ENCODE measurements at places on chromosomes 6 and 20. TPM values are rescaled to one million over a fixed set of nuclear protein-coding genes. Genes with fewer than 3 reads are reported as not detected.
A peak's percentile ranks its signal among the peaks of the same experiment; 100 is the strongest.

Gene PPP1R11
- total RNA-seq, result 43.9 TPM

DNA sequence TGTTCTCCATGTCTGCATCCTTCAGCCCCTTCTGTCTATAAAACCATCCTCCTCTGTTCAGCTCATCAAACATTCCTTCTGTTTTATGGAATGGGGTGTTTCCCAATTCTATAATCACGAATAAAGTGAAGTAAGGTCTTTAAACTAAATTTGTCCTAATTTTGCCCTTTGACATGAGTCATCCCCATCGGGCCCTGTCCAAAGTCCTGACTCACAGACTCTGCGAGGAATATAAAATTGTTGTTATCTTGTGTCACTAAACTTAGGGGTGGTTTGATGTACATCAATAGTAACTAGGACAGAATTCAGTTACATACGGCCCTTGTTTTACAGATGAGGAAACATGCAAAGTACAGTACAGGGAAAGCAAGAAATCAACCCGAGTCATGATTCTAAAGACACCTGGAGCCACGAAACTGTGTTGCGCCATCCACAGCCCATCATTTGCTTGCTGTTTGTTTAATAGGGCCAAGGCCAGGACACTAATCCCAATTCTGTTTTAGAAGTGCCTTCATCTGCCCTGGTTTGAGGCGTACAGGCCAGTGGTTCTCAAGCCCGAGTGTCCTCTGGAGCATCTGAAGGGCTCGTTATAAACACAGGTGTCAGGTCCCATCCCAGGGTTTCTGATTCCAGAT, 2.8 kb downstream of the ACSS1 start:
- H3K27ac ChIP-seq, result no peak overlapping the region
- no peak overlapping the region for H3K4me3 ChIP-seq
- no peak for DNase-seq
- peaks cover 19% of the 10 kb centered on the region for H3K4me1 ChIP-seq
- no peaks in the 10 kb centered on the region for H3K36me3 ChIP-seq
- H3K27me3 ChIP-seq, result no peaks in the 10 kb centered on the region

- peak; percentile 1 for DNase-seq
- no peaks in the 10 kb centered on the region for H3K4me1 ChIP-seq
- no peaks in the 10 kb centered on the region for H3K36me3 ChIP-seq
- peak overlapping the region; percentile 84 for H3K27ac ChIP-seq
These were observed 700 bp upstream of the MCUR1 start for GRCh38 chr6:13814938-13815575.

DNA sequence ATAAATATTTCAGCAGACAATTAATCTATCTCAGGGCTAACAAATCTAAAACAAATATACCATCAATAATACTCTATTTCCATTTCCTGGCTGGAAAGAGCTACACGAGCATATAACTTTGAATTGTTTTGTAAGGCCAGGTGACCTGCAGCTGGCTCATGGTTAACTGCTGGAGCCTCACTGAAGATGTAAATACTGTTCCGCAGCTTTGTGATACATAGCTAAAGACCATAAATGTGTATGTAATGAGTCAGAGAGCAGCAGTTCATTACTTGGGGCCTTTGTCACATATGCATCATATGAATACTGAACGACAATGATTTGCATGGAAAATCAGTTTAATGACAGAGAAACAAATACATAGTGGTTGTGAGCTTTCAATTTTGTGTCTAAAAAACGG, 109.4 kb upstream of the CCN2 start:
- H3K27me3 ChIP-seq, result no peaks in the 10 kb centered on the region
- no peaks in the 10 kb centered on the region for H3K36me3 ChIP-seq
- DNase-seq, result peak; percentile 11
- no peak overlapping the region for H3K4me3 ChIP-seq
- no peak overlapping the region for H3K27ac ChIP-seq

GRCh38 chr6:124420116-124420840, 542.0 kb upstream of the RNF217 start:
- H3K4me3 ChIP-seq, result no peak overlapping the region
- no peaks in the 10 kb centered on the region for H3K4me1 ChIP-seq
- no peaks in the 10 kb centered on the region for H3K36me3 ChIP-seq
- no peak for DNase-seq
- no peak overlapping the region for H3K27ac ChIP-seq

DNA sequence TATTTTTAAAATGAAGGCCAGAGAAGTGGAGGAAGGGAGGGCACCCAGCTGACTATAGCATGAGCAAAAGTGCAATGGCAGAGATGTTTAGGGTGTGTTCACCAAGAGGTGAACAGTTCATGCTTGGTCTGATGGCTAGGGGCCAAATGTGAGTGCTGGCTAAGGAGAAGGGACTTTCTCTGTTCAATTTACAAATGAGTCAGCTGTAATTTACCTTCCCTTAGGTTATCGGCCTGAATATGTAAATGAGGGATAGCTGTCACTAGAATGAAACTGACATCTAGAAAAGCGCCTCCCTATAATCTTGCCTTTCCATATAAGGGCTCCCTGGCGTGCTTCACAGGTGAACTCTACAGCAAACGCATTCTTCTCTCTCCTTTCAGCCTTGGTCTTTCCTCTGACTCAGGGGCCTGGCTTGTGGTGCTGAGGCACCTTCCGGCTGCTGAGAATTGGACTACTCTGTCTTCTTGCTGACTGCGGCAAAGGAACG, 114.7 kb upstream of the BACH2 start:
- H3K4me1 ChIP-seq, result no peaks in the 10 kb centered on the region
- H3K27ac ChIP-seq, result no peak overlapping the region
- H3K4me3 ChIP-seq, result no peak overlapping the region
- H3K27me3 ChIP-seq, result no peaks in the 10 kb centered on the region

- no peaks in the 10 kb centered on the region for H3K36me3 ChIP-seq
- H3K27ac ChIP-seq, result peak overlapping the region; percentile 61
- H3K4me3 ChIP-seq, result no peak overlapping the region
- no peaks in the 10 kb centered on the region for H3K27me3 ChIP-seq
- peak; percentile 32 for DNase-seq
These were observed 42.6 kb upstream of the DEK start for GRCh38 chr6:18306977-18307376.

DNA sequence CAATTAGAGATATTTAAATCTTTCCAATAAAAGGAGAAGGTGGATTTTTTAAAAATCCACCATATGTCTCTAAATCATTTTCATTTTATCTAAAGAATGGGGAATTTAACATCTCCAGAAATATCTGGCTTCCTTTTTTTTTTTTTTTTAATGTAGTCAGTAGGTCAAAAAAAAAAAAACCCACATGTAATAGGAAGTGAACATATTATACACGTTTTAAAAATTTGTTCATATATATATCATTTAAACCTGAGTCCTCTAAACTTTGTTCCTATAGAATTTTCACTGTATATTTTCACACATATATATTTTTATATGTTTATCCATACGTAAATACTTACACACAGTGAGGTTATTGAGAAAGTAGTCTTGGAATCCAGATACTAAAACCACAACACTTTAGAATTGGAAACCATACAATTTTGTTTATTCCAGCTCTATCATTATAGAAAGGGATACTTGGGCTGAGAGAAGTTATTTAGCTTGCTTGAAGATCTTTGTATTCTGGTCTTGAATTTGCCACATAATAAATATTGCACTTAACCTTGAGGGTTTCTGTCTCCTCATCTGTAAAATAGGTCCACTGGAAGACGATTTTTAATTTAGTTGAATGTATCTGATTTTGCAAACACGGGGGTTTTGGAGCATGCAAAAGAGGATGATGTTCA, 62.1 kb upstream of the ZNF217 start:
- H3K4me3 ChIP-seq, result no peak overlapping the region
- H3K27me3 ChIP-seq, result no peaks in the 10 kb centered on the region

DNA sequence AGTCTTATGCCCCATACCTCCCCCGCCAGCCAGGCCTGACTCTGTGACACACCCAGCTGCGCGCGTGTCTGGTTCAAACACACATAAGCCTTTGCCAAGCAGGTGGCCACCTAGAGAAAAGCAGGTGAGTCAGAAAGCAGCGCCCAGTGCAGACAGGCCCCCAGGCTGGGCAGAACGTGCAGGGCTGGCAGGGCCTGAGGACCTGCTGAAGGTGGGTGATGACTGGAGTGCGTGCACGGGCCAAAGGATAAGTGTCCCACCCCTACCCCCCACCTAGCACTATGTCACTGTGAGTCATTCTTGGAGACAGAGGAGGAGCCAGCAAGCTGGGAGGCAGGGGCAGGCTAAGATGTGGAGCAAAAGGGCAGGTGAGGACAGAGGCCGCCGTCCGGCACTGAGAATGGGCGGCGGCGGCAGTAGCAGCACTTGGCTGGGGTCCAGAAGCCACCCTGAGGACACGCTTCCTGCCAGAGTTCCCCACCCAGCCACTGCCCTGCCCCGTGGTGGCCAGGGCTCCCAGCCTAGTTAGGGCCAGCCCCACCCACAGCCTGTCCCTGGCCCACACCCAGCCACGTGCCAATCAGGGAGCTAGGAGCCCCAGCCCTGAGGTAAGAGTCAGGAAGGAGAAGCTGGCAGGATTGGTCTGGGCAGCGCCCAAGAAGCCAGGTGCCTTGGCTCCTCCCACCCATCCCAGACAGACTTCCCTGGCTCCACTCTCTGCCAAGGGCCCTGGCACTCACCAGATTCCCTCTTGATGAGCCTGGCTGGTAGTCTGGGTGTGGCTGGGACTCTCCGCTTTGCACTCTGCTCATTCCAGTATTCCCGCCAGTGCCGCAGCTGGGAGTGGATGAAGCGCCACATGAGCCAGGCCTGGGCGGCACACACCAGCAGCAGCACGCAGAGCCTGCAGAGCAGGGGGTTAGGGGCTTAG, 72.7 kb downstream of the TRAM2 start:
- DNase-seq, result peak; percentile 51
- H3K36me3 ChIP-seq, result peaks cover 30% of the 10 kb centered on the region
- no peak overlapping the region for H3K4me3 ChIP-seq
- peaks cover 18% of the 10 kb centered on the region for H3K4me1 ChIP-seq

DNA sequence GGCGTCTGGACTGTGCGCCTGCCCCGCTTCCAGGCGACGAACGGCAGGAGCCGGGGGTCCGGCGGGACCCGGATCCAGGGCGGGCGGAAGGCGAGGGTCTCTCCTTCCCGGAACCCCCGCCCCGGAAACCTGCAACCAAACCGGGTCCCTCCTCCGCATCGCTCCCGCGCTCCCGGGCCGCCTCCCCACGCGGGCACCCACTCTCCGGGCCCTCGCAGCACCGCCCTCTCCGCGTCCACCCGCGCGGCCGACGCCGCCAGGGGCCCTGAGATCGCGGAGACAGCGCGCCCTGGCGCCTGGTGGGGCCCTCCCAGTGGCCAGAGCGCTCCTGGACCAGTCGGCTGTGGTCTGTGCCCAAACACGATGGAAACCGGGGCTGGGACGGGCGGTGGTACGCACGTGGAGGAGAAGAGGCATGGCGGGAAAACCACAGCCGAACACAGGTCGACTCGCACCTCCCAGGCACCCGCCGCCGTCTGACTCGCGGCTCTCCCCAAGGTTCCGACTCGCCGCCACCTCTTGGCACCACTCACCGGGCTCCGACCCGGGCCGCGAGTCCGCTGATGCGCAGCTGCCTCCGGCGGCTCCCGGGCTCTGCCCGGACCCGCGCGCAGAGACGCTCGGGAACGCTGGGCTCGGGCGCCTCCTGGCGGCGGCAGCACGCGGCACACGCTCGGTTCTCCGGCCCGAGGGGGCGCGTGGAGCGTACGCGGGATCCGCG, 7.9 kb downstream of the NKX2-2 start:
- no peak overlapping the region for H3K27ac ChIP-seq
- no peaks in the 10 kb centered on the region for H3K27me3 ChIP-seq
- no peak overlapping the region for H3K4me3 ChIP-seq
- H3K4me1 ChIP-seq, result no peaks in the 10 kb centered on the region
- no peak for DNase-seq
